GM04503 (cell line): ENCODE measurements at places on chromosomes 6 and 20.

DNA sequence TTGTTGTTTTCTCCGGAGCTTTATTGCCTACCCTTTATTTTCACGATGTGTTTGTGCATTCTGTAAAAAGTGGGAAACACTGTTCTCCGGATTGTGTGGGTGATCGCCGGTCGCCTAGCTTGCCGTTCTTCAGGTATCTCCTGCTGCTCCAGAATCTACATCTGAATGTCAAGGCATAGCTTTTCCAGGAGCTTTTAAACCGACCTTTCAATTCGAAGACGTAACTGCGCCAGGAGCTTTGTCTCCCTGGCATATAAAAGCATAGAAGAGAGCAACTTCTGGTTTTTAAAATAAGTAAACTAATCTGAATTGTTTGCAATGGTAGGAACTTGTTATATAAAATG lies 96.0 kb downstream of the HFE start:
- no peak for DNase-seq

- no peak for DNase-seq
Observed at GRCh38 chr20:7155794-7156193, 388.3 kb downstream of the BMP2 start.

DNA sequence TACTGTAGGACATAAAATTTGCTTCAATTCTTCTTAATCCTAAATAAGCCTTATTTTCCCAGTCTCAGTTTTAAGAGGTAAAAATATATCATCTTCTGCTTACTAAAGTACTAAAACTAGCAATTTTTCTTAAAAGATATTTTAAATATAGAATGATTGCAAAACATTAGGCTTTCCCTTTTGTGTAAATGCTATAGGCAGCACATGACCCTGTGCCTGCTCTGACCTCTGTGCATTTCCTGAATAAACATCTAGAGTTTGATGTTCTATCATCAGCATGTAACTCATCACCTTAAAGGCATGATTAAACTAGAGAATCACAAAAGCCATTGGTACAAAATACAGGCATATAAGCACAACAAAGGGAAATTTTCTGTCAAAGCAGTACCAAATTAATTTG lies 422.7 kb downstream of the TFAP2B start:
- DNase-seq = no peak

GRCh38 chr6:161437851-161438250 lies 164.0 kb upstream of the AGPAT4 start:
- no peak for DNase-seq

- no peak for DNase-seq
Observed at GRCh38 chr20:46546936-46547335, 3.5 kb downstream of the OCSTAMP start.

DNA sequence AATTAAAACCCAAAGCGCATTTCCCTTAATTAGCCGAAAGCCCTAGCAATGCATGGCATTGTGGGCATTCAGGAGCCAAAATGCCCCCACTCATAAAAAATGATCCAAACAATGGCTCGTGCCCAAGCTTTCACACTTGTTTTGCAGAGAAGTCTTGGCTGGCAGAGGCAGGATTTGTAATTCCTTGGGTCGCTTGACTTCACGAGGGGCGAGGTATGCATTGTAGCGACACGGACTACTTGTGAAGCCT lies 613 bp upstream of the SASH1 start:
- no peak for DNase-seq

- no peak for DNase-seq
Observed at GRCh38 chr20:50802289-50802688, 7.4 kb downstream of the BCAS4 start.

DNA sequence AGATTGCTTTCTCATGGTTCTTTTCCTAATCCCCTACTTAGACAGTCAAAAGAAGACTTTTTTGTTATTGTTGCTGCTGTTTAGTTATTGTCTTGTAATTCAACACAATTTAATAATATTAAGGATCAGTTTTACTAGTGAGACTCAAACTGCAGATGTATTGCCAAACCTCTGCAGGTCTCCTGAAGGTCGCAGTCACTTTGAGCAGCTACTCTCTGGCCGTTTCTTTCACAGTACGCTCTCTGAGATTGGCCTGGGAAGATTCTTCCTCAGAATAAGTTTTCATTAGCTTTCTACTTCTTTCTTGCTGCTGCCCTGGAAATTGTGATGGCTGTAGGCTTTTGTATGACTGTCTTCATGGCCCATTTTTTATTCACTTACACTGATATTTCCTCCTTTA lies 930.8 kb downstream of the QKI start:
- DNase-seq = no peak

DNA sequence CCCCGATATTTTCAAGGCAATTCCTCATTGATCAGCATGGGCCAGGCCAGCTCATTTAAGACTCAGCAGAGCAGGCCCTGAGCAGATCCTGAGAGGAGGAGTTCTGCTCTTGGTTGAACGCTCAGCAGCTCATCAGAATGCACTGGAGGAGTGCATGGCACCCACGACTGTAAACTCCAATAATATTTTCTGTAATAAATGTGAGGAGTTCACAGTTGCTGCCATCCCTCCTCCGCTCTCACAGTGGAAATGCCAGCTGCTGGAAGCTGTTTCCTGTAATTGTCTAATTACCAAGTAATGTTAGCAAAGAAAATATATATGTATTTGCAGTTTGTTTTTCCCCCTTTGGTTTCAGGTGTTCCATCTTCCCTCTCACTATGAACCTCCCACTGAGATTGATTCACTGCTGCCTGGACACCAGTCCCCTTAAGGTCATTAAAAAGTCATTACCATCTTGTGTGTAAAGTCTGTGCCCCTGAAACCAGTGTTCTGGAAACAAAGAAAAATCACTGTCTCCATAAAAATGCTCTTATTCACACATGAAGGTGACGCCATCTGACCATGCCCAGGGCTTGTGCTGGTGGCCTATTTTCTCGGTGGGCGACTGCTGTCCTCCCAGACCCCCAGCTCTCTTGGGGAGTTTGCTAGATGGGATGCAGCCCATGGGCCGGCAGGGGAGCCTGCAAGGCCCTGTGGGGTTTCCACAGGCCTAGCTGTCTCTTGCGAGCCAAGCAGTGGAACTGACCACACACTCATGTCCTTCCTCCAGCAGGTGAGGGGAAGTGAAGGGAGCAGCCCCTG lies 374.2 kb downstream of the ZFAND3 start:
- no peak for DNase-seq

DNA sequence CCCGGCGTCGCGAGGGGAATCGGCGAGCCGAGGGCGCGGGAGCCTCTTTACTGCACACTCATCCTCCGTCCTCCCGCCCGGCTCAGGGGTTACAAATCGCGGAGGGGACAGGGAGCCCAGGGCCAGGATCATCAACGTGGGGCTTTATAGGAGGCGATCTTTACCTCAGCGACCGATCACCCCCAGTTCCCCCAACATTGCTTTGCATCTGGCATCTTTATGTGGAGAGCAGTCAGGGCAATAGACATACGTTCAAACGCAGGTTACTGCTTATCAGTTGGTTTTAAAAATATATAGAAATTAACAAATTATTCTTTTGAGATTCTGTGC lies 634 bp downstream of the HSF2 start:
- no peak for DNase-seq

DNA sequence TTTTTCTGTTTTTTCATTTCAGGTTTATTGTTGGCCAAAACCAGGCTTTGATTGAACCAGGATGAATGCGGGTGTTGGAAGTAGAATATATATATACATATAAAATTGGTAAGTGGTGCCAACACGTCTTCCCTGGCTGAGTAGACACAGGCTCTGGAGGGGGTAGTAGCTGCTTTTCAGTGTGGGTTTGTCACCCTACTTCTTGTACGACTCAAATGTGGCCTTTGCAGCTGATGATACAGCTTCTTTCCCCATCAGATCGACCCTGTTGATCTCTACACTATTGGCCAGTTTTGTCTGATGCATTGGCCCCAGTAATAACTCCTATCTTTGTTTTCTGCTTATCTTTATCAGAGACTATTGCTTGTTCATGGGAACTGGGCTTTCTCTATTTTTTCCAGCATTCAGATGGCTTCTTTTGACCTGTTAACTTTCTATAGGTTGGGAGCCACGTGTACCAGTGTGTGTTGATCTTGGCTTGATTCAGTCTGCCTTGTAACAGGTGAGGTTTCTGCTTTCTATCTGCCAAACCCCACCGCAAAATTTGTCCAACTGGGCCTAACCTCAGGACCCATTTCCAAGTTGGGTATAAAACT lies 2.7 kb upstream of the ZNFX1 start:
- no peak for DNase-seq

DNA sequence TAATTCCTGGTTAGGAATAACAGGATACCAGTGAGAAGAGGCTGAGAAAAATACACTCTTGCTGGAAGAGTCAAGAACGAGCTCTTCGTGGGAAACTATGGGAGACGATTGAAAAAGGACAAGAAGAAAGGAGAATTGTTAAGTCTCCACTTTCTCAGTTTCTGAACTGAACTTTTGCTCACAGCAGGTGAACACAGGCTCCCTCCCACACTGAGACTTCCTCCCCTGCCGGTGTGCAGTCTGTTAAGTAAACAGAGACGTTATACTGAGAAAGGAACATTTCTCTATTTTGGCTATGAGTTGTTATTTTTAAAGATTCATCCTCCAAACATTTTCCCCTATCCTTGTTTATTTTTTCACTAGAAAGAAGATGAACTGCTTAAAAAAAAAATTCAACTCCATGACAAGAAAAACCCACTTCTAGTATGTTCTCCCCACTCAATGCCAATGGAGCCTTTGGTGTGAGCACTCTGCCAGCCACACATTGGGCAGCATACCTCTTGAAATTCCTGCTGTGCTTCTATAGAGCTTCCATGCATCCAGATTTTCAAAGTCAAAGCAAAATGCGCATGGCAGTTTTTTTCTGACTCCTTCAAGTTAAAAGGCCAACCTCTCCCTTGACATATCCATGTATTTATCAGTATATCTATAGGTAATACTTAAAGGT lies 250.5 kb downstream of the ESR1 start:
- DNase-seq = no peak

DNA sequence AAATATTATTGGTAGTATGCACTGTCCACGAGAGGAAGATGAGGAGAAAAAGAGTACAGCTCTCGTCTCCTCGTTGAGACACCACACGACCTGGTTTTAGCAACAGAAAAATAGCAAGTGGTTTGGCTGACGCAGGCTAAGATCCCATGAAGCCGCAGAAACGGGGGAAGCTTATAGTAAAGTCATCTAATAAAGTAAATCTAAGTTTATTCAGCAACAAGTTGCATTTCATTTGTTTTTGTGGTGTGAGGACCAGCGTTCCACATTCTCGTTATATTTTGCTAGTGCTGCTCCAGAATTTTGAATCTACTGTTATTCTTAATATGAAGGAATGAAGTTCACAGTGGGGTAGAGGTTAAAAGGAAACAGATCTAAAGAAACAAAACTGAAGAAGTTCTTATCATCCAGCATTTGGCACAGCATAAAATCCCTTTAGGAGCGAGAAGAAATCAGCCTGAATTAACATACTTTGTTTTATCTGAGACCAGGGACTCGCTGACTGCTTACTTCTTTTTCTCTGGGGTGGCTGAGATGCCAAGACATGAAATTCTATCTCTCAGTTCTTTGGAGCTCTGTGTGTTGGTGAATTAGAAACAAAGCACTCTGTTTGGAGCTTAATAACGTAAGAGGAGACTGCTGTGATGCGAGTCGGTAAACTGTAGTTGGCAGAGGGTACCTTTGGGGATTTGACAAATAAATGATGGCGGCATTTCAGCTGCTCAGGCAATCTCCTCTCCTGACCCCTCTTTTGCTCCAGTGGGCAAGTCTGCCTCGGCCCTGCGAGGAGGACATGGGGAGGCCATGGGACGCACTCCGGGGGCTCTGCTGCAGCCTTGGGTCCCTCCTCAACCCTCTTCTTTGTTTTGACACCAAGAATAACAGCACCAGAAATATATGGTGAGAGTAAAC lies 24.9 kb upstream of the IRF4 start:
- no peak for DNase-seq
